ENCODE measurements at places on chromosomes 5 and 9.

- DNase-seq: no peak
These were observed 78.3 kb downstream of the LMNB1 start for GRCh38 chr5:126855266-126855665.

GRCh38 chr5:32505756-32506155 lies 61.2 kb upstream of the ZFR start:
- no peak for DNase-seq

- DNase-seq: no peak
These were observed 14.0 kb downstream of the SNX18 start for GRCh38 chr5:54531546-54531945.

- DNase-seq: no peak
These were observed 13.0 kb downstream of the SNX24 start for GRCh38 chr5:122858451-122858850.

DNA sequence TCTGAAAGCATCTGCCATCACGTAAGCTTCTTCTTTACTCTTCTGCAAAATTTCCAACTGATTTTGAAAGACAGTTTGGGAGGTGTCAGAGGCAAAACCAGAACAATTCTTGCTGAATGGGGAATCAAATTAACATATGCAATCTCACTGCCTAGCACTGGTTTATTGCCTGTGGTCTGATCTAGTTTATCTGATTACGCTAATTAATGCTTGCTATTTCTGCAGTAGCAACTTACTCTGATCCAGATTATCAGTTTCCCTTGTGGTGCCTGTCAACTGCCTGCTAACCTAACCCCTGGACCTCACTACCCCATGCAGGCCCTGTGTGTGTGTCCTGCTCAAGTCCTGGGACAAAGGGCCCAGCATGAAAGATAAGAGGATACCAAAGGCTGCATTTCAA lies 40.3 kb downstream of the CCDC125 start:
- no peak for DNase-seq

DNA sequence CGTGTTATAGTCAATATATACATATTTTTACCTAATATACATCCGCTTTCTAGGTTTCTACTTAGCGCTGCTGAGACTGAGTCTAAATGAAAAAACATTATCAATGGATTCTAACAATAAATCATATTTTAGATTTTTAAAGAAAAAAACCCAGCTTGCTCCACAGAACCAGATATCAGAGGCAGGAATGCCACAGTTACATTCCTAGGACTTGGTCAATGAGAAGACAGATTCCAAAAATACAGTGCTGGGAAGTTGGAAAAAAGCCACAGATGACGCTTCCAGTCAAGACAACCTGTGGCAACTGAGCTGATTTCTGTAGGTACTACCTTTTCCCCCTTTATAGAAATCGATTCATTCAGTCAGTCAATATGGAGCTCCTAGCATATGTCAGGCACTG lies 577 bp upstream of the CCDC112 start:
- no peak for DNase-seq

GRCh38 chr5:64286381-64286780 lies 120.7 kb downstream of the RNF180 start:
- no peak for DNase-seq

- DNase-seq: no peak
These were observed 191.9 kb upstream of the SEMA6A start for GRCh38 chr5:116766470-116766947.

DNA sequence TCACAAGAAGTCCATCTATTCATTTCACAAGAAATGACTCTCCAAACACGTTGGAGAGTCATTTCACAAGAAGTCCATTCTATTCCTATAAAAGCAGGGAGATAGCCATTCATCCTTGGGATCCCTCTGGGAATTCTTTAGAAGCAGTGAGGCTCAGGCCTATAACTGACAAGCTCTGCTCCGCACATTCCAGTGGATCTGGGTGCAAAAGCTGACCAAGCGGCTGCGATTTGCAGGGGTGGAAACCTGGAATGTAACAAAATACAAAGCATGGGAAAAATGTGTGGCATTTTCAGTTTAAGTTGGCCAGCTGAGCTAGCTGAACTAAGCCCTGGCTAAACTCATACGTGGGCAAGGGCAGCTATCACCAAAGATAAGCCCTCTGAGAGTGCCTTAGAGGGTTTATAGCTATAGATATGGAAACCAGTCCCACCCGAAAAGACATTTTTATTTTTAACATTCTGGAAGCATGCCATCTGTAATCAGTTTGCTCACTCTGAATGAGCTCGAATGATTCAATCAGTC lies 8.7 kb downstream of the TAS2R1 start:
- DNase-seq: no peak

- no peak for DNase-seq
These were observed 132.0 kb upstream of the WWC1 start for GRCh38 chr5:168159425-168159824.

DNA sequence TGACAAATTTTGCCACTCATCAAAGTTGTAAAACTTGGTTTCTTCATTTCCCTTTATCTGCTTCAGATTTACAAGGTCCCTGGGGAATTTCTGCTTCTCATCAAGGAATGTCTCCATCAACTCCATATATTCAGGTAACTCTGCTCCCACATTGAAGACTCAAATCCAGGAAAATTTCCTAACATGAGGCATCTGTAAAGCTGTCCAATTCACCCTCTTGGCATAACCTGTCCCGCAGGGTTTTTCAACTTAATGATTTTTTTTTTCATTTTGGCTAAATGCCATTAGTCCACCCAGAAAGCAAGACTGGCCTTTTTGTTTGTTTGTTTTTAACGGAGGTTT lies 50.2 kb upstream of the SLC30A5 start:
- DNase-seq: no peak

GRCh38 chr5:9658706-9659105 lies 28.6 kb upstream of the TAS2R1 start:
- DNase-seq: no peak

DNA sequence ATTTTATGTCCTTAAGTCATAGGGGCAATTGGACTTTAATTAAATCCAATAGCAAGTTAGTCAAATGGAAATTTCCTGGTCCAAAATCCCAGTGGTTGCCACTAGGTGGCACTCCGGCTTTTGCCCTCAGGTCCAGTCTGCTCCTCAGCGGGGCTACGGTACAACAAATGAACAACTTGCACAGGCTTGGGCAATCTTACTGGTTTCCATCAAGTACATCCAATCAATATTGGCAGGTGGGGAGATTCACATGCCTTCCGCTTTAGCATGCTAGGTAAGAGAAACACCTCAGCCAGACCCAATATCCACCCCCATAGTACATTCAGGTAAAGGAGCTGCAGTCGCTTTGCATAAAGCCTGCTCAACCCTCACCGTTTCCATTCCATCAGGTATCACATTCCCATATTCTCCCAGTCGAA lies 6.3 kb upstream of the MXD3 start:
- DNase-seq: peak; percentile 81

- no peak for DNase-seq
These were observed 77.8 kb downstream of the ZCCHC7 start for GRCh38 chr9:37198039-37198729.

DNA sequence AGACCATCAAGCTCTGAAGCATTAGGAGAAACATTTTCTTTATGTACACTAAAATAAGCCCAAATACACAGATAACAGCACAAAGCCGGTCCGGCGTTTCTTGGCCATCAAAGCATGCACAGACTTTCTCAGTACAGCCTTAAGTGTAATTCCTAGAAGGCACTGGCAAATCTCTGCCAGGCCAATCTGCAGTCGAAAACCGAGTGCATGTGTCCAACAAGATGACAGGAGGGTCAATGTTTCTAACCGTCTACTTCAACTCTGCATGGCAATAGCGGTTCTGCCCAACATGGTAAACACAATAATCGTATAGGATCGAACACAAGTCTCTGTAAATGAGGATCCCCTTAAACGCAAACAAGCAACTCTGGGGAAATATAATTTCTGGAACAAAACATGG lies 1.1 kb downstream of the ARL15 start:
- no peak for DNase-seq

All from stimulated activated CD4-positive, alpha-beta T cell treated with anti-CD3 and anti-CD28 coated beads, Interleukin-4, amount 100 ng/mL, for 24 hours (primary cell).